ENCODE measurements at places on chromosomes 5 and 9.

DNA sequence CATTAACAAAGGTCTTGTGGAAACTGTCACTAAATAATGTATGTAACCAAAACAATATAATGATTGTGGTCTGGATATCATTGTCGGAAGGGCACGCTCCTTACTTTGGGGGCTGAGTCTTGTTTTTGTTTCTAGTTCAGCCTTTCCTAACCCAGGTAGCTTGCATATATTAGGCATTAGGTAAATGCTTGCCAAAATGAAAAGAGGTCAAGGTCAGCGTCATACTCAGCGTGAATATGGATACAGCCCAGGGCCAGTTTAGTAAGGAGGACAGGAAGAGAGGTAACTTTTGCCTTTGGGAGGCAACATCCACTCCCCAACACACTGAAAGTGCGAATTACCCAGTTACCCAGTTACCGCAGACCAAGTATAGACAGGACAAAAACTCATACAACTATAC is 171.4 kb downstream of the RAB3C start:
- DNase-seq: no peak

GRCh38 chr5:73719632-73720031 is 93.6 kb downstream of the ARHGEF28 start:
- DNase-seq: no peak

- DNase-seq: no peak
Observed at GRCh38 chr5:3709068-3709716, 113.6 kb downstream of the IRX1 start.

GRCh38 chr5:133259199-133259997 is 207.6 kb downstream of the HSPA4 start:
- peak; percentile 18 for DNase-seq

DNA sequence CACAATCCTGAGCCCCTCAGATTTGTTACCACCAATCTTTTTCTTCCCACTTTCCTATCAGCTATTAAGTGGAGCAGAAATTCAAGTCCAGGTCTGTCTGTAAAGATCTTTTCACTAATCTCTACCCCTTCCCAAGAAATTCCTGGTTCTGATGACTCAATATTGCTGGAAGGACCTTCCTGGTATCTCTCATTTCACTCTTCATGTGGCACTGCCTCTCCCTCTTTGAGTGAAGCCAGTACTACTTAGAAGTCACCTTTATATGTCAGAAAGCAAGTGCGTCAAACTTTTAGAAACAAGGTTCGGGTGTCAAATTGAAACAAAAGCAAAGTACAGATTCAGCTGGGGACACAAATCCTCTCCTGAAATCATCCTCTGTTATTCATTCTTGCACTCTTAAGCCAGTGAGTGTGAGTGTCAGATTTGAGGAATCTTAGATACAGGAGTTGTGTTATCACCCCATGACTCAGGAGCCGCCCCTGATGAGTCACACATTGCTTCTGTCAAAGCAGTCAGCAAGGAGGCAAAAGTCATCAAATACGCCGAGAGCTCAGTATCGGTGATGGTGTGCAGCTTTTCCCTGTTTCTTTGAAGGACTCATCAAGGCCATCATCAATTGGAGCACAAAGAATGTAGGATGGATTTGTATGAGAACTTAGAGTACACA is 313.0 kb downstream of the CETN3 start:
- no peak for DNase-seq

DNA sequence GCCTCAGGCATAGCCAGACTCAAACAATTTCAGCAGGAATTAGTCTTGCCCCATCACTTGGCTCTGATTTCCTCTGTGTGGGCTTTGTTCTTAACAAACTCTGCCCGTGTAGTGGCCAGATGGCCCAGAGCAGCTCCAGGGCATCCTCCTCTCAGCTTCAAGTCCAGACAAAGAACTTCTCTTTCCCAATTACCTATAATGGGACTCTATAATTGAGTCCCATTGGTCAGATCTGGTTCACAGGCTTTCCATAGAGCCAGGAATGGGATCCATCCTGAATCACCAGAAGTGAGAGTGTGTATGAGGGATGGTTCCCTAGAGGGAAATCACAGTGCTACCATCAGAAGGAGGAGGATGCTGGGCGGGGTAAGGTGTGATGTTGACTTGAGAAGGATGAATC is 515.8 kb downstream of the KIF4B start:
- no peak for DNase-seq

DNA sequence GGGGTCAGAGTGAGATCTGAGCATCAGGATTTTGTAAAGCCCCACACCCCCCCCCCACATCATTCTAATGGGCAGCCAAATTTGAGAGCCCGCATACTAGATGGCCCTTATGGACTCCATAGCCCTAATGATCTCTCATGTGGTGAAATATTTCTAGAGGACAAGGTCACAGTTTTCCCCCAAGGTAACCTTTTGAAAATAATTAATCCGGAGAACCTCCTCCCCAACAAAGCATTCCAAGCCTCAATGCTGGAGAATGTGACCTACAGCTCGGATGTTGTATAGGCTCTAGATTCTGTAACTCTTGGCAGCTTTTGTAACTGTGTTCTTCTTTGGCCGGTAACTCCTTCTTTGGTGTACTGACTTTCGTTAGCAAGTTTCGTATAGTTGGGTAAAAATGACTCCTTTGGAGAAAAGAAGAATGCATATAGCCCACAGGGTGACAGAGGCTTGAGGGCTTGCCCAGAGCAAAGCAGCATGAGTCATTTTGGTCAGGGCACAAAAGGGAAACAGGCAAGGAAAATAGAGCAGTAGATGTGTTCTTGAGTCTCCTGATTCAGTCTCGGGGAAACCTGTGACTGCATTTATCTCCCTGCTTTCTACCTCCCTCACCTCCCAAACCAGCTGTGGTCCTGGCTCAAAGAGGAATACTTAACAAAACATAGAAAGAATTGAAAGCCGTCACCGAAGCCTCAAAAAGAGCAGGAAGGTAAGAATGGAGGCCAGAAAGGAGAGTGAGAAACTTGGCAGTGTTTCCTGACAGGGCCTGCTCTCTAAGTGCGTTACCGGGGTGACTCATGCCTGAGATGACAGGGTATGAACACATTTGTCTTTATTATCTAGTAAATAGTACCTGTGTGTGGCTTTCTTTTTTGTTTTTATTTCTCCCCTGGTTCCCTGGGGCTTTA is 6.6 kb upstream of the XPA start:
- no peak for DNase-seq

GRCh38 chr5:1513326-1514026 is 10.3 kb downstream of the LPCAT1 start:
- no peak for DNase-seq

DNA sequence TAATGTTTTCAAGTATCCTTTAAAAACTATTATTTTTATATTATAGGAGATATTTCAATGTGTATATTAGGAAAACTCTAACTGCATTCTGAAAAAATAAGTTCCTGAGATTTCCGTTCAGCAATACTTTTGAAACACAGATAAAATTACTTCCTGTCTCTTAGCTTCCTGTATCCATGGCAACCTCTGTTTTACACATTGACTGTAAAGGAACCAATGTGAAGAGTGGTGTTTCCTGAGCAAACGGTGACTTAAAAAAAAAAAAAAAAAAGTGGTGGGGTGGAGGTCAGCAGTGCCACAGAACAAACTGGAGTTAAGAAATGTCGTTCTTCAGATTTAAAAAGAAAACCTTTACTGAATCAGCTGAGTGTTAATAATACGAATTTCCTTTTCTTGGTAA is at the start of gene LRRC70:
LRRC70 (plus strand) TSS at position 280 of the 400 bp plus-strand sequence. CDS start 620 bp downstream, outside the sequence.
- DNase-seq: peak; percentile 92

- peak; percentile 37 for DNase-seq
Observed at GRCh38 chr5:39543335-39543734, 118.6 kb upstream of the DAB2 start.

DNA sequence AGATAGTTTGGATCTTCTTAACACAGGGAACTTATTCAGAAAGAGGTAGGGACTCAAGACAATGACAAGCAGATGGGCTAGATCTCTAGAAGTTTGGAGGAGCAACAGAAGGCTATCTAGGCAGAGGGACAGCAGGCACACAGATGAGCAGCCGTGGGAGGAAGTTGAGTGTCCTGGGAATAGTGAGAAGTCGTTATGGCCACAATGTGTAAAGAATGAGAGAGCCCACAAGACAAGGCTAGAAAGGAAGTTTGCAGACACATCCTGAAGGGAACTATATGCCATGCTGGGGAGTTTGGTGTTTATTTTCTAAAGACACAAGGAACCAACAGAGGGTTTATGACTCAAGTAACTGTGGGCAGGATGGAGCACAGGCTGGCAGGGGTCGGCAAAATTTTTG is 160.6 kb downstream of the PALM2AKAP2 start:
- DNase-seq: peak; percentile 48

- DNase-seq: no peak
Observed at GRCh38 chr5:64666078-64666477, 24.2 kb upstream of the SHISAL2B start.

GRCh38 chr5:41695920-41696582 is 174.2 kb downstream of the OXCT1 start:
- peak; percentile 8 for DNase-seq

DNA sequence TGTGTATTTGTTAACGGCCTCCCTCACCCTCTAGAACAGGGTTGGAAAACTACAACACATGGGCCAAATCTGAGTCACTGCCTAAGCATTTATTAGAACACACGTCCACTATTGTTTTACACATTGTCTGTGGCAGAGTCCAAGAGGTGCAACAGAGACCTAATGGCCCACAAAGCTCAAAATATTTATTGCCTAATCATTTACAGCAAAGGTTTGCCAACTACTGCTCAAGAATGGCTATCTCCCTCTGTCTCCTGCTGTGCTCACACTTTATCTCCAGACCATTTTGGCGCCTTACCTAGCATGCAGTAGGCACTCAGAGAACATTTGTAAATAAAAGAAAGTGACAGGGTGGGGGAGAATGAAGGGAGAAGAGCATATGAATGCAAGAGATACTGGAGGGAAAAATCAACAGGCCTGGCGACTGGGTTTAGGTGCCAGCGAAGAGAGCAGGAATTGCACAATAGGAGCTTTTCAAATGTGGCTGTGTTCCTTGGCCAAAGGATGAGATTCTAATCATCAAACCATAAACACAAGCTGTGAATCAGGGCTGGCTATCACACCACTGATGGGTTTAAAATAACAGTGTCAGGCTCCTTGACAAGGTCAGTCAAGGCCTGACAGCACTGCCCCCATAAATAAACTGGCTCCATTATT is 80.3 kb downstream of the EPB41L4A start:
- no peak for DNase-seq

DNA sequence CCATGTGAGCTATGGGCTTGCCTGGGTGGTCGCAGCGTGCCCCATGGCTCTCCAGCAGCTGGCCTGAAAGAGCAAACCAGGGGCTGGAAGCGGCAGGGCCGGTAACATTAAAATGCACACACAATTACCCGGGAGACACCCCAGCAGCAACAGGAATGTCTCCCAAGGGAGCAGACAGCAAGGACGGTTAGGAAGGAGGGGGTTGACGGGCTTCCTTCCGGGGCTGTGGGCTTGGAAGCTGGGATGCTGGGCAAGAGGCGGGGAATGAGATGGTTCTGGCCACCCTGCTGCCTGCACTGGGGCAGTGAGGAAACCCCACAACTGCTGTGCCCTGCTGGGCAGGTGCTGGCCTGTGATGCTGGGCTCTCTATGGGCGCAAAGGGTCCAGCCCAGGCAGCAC is 71.8 kb upstream of the ADAMTS2 start:
- no peak for DNase-seq
